ENCODE measurements at places on chromosomes 2 and 18.

DNA sequence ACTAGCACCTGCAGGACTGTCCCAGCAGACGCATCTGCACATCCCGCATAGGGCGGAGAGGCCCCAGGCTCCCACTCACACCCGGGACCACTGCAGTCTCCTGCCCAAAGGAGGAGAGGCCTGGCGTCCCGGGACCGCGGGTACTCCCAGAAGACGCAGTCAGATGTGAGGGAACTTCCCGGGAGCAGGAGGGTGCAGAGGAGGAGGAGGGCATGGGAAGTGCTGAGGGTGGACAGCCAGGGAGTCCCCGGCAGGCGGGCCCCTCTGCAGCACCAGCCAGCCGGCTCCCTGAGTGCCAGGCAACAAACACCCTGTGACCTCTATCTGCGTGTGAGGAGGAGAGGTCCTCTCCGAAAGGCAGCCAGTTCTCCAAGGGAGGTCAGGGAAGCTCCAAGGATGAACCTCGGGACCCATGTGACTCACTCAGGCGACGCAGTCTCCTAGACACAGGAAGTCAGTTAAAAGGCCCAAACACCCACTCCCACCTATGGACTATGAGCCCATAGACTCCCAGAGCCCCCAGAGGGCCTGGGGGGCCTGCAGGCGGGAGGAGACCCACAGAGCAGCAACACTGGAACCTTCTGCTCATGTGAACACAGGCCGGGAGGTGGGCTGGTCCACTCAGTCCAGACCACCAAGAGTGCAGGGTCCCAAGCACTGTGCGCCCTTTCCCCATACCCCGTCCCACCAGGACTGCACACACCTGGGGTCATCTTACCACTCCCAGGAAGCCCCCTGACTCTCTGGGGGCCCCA, 4.2 kb downstream of the PXDN start:
- no peak for DNase-seq

DNA sequence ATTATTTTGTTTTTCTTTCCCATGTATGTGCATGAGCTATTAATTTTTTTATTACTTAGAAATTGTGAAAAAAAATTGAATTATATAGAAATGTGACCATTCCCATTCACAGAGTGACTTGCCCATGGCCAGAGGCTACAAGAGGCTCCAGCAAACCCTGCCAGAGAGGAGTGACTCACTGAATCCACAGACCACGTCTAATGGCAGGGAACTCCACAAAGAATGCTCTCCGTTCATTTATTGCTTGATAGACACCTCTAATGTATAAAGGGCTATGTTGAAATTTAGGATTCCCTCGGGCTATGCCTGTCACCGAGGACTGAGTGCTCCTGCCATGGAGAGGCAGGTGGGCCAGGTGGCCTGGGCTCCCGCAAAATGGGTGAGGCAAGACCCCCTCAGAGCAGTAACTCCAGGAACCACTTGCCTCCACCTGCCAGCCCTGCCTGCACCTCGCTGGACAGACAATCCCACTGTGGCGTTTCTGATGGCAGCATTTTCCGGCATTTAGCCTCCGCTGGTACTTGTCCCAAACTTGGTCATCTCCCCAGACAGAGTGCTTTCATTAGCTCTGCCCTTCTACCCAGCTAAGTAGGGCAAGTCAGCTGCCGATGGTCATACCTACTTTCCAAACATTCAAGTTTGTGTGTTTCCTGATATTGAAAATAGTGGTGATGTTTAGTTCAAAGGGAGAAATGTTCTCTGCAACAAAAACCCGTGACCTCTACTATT, 200.3 kb downstream of the PRKCE start:
- DNase-seq, result no peak

GRCh38 chr2:62382757-62383156, 123.2 kb downstream of the TMEM17 start:
- DNase-seq, result no peak

DNA sequence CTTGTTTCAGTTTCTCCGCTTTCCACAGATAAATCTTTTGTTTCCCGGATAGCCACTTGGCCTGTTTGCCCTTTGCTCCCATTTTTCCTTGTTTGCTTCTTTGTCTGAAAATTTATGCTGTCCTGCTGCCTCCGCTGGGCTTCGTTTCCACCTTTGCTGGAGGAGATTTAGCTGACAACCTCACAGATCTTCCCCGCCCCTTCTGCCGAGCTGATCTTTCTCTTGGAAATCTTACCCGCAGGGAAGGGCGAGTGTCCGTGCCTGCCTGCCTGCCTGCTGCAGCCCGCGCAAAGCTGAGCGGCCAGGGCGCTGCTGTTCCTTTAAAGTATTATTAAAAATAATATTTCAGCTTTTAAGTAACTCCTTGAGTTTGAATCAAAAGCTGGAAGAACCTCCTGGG, 1.4 kb upstream of the XRCC5 start:
- no peak for DNase-seq

GRCh38 chr2:153235516-153235915, 243.0 kb downstream of the RPRM start:
- no peak for DNase-seq

DNA sequence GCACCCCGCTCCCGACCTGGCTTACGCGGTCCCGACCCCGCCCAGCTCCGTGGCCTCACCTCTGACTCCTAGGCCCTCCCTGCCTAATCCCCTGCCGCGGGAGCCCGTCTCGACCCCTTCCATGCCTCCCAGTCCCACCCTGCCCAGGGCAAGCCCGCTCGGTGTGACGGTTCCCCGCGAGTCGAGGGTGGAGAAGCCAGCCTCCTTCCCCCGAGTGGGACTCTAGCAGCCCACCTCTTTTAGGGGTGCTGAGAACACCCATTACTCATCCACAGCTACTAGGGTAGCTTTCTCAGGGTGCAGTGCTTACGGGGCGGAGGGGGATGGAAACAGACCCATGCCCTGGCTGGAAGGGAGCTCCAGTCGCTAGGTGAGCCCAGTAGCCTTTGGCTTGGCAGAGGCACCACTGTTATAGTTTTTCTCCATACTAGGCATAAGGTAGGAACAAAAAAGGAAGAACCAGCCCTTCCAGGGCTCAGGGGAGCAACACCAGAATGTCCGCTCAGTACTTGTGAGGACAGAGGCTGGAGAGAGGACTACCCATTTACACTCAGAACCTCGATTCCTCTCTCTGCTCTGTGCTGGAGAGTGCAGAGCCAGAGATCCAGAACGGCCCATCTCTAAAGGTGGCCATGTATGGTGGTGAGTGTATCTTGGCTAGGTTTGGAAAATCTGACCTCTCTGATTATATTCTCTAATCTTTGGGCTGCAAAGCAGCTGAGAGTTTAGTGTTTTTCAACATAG, 606 bp downstream of the AGBL5 start:
- no peak for DNase-seq

All from stimulated activated CD8-positive, alpha-beta memory T cell treated with anti-CD3 and anti-CD28 coated beads, Interleukin-15, amount 100 ng/mL, for 1 hour (primary cell).